ENCODE measurements at places on chromosomes 2 and 18. TPM values are rescaled to one million over a fixed set of nuclear protein-coding genes. Genes with fewer than 3 reads are reported as not detected.

The FER1L5 gene
- total RNA-seq = 1.9 TPM

The HOXD8 gene
- 0.44 TPM for total RNA-seq

The IL36A gene
- not detected for total RNA-seq

The CFAP65 gene
- total RNA-seq = not detected

The AFF3 gene
- 0.66 TPM for total RNA-seq

The FEZ2 gene
- 56.9 TPM for total RNA-seq

The SERPINB4 gene
- not detected for total RNA-seq

The CRYGC gene
- total RNA-seq = not detected

The KLHL41 gene
- total RNA-seq = 9.8 TPM

The ANKRD53 gene
- 0.83 TPM for total RNA-seq

The TAF4B gene
- 1.9 TPM for total RNA-seq

The ACOXL gene
- total RNA-seq = not detected

The GMPPA gene
- 56.4 TPM for total RNA-seq

The SLC4A1AP gene
- 38.7 TPM for total RNA-seq

The TNFRSF11A gene
- 0.66 TPM for total RNA-seq

The TUBB8B gene
- not detected for total RNA-seq

The CCDC74B gene
- 4.8 TPM for total RNA-seq

The CSRNP3 gene
- 3.0 TPM for total RNA-seq

The VAMP8 gene
- 2.8 TPM for total RNA-seq

The RIF1 gene
- total RNA-seq = 41.0 TPM

The ZNF512 gene
- total RNA-seq = 42.0 TPM
